Central memory CD8-positive, alpha-beta T cell (primary cell): ENCODE measurements at places on chromosomes 1 and 21.

DNA sequence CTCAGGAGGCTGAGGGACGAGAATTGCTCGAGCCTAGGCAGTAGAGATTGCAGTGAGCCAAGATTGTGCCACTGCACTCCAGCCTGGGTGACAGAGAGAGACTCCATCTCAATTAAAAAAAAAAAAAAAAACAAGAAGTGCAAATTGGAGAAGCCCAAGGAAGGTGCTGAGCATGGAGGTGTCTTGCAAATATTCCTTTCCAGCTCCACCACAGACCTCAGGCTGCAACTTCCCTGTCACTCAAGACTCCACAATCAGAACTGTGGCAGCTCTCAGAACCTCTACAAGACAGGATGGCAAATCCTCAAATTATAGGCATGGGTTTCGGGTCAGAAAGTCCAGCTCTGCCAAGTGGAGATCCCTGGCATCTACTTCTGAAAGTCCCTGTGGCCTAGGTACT, 104.4 kb upstream of the TIAM1 start:
- no peak overlapping the region for H3K4me3 ChIP-seq
- H3K4me1 ChIP-seq = peaks cover 28% of the 10 kb centered on the region
- H3K36me3 ChIP-seq = no peaks in the 10 kb centered on the region

GRCh38 chr1:180247061-180247460, 17.0 kb downstream of the LHX4 start:
- H3K4me1 ChIP-seq = peaks cover 10% of the 10 kb centered on the region
- H3K36me3 ChIP-seq = peaks cover 2% of the 10 kb centered on the region
- no peak overlapping the region for H3K27ac ChIP-seq
- H3K4me3 ChIP-seq = no peak overlapping the region
- peaks cover 56% of the 10 kb centered on the region for H3K27me3 ChIP-seq
- DNase-seq = no peak

DNA sequence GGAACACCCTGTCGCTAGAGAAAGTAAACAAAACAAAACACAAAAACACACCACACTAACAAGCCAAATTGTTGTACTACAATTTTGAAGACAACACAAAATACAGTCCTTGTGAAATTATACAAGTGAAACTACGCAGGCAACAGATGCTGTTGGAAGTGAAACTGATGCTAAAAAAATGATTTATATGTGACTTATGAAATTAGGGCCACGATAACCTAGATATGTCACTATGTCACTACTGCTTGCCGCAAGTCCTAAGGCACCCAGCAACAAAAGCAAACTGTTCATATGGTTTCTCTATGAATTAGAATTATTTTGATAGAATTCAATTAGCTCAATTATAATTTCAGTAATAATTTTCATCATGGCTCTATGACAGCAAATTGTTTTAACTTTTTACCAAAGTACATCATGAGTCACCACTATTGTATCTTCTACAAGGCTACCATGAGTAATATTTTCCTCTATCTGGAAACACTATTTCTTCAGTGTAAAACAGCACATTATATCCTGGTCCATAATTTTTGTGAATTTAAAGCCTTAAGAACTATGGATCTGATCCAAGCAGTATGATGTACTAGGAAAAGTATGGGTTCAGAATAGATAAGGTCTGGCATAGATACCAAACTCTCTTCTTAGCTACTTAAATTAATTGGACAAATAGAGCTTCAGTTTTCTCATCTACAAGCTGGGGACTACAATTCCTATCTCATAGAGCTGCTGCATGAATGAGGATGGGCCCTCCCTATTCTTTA, 216.3 kb downstream of the COL11A1 start:
- DNase-seq = no peak
- no peaks in the 10 kb centered on the region for H3K4me1 ChIP-seq
- no peaks in the 10 kb centered on the region for H3K27me3 ChIP-seq

GRCh38 chr1:110125810-110126209, 13.6 kb downstream of the UBL4B start:
- H3K36me3 ChIP-seq = no peaks in the 10 kb centered on the region
- H3K27ac ChIP-seq = no peak overlapping the region
- H3K4me1 ChIP-seq = peaks cover 2% of the 10 kb centered on the region
- peaks cover 77% of the 10 kb centered on the region for H3K27me3 ChIP-seq
- no peak overlapping the region for H3K4me3 ChIP-seq

GRCh38 chr1:177847843-177848242, 122.0 kb downstream of the SEC16B start:
- H3K27ac ChIP-seq = no peak overlapping the region
- no peak for DNase-seq
- no peak overlapping the region for H3K4me3 ChIP-seq
- H3K27me3 ChIP-seq = no peaks in the 10 kb centered on the region
- H3K36me3 ChIP-seq = no peaks in the 10 kb centered on the region

GRCh38 chr1:87588495-87588894, 259.8 kb downstream of the LMO4 start:
- H3K36me3 ChIP-seq = peaks cover 3% of the 10 kb centered on the region
- no peak overlapping the region for H3K4me3 ChIP-seq
- peaks cover 18% of the 10 kb centered on the region for H3K27me3 ChIP-seq

GRCh38 chr1:113930499-113931161, 1.5 kb downstream of the HIPK1 start:
- peaks cover 44% of the 10 kb centered on the region for H3K36me3 ChIP-seq
- peak overlapping the region; percentile 99 for H3K27ac ChIP-seq
- peak; percentile 80 for DNase-seq
- peaks cover 64% of the 10 kb centered on the region for H3K4me1 ChIP-seq
- no peaks in the 10 kb centered on the region for H3K27me3 ChIP-seq

- no peak overlapping the region for H3K27ac ChIP-seq
- no peaks in the 10 kb centered on the region for H3K27me3 ChIP-seq
- H3K36me3 ChIP-seq = peaks cover 2% of the 10 kb centered on the region
- no peak for DNase-seq
Observed at GRCh38 chr1:86998727-86999126, 84.3 kb downstream of the HS2ST1 start.

DNA sequence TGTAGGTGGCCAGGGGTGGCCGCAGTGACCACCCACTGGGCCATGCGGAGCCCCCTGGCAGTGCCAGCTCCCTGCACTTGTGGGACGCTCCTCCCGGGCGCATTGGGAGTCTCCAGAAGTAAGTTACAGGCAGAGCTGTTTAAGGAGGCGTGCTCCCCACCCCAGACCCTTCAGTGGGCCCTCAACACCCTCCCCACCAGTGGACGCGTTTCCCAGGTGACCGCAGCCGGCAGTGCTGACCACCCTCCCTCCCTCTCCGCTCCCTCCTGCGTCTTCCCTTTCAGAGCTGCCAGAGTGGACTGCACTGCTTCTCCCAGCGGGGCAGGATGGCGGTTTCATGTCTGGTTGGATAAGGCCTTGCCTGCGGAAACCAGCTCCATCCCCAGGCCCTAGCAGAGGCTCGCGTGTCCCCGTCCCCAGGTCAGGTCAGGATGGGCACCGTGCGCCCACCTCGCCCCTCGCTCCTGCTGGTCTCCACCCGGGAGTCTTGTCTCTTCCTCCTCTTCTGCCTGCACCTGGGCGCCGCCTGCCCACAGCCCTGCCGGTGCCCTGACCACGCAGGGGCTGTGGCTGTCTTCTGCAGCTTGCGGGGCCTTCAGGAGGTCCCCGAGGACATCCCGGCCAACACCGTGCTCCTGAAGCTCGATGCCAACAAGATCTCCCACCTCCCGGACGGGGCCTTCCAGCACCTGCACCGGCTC, 1.1 kb downstream of the LRRC3 start:
- peaks cover 4% of the 10 kb centered on the region for H3K36me3 ChIP-seq
- DNase-seq = no peak
- H3K4me1 ChIP-seq = no peaks in the 10 kb centered on the region

- no peaks in the 10 kb centered on the region for H3K36me3 ChIP-seq
- H3K27ac ChIP-seq = no peak overlapping the region
- H3K4me3 ChIP-seq = no peak overlapping the region
- no peaks in the 10 kb centered on the region for H3K4me1 ChIP-seq
Observed at GRCh38 chr1:192735298-192735915, 73.4 kb upstream of the RGS2 start.

DNA sequence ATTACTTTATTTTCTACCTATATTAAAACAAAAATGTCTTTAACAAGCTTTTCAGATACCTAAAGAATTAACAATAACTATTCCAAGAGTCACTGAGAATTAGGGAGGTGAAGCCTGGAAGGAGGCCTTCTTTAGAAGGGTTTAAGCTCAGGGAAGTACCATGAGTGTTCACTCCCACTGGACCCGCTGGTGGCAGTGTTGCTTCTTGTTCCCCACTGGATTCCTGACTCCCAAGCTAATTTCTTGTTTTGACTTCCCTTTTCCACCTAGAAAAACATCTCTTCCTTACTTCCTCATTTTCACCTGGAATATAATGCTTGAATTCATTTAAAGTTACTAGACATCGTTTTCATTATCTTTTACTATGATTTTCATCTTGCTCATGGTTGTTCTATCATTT, 264.2 kb downstream of the HMCN1 start:
- H3K27ac ChIP-seq = no peak overlapping the region
- H3K36me3 ChIP-seq = no peaks in the 10 kb centered on the region
- DNase-seq = no peak
- peaks cover 11% of the 10 kb centered on the region for H3K27me3 ChIP-seq
- no peak overlapping the region for H3K4me3 ChIP-seq

DNA sequence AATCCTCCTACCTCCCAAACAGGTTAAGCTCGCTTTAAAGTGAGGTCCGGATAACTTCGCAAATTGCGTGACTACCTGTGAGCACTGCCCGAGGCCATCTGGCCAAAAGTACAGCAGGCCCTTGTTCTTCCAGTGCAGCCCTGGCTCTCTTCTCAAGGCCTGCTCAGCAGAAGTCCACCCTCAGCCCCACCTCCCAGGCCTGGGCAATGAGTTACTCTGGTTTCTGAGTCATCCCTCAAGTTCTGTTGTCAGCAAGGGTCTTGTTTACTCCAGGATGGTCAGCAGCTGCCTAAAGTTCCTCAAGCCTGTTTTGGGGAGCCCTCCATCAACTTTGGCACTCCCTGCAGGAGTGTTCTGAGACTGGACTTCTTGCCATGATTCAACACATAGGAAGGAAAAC, 101.7 kb downstream of the BCAR3 start:
- H3K4me3 ChIP-seq = no peak overlapping the region
- no peaks in the 10 kb centered on the region for H3K27me3 ChIP-seq
- peaks cover 4% of the 10 kb centered on the region for H3K36me3 ChIP-seq
- no peak overlapping the region for H3K27ac ChIP-seq
- no peaks in the 10 kb centered on the region for H3K4me1 ChIP-seq

- DNase-seq = no peak
- H3K27me3 ChIP-seq = no peaks in the 10 kb centered on the region
- peaks cover 25% of the 10 kb centered on the region for H3K4me1 ChIP-seq
Observed at GRCh38 chr1:8879922-8880676, 1.6 kb upstream of the ENO1 start.

DNA sequence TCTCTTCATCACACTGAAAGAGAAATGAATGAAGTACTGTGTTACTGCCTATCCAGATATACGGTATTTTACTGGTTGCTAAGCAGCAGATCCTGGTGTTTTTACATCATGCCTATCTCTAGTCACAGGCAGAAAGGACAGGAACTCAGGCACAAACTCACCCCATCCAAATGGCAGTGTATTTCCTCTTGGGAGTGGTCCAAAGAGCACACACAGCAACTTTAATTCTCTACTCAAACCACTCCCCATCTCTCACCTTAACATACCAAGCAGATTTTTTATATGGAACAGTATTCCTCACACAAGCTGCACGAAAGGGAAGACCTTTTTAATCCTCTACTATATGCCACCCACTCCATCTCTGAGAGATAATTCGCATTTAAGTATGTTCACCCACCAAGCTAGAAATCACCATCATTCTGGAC, 27.3 kb downstream of the EIF4G3 start:
- no peak overlapping the region for H3K4me3 ChIP-seq
- H3K27me3 ChIP-seq = no peaks in the 10 kb centered on the region
- peak overlapping the region; percentile 2 for H3K27ac ChIP-seq
- no peak for DNase-seq
- H3K4me1 ChIP-seq = no peaks in the 10 kb centered on the region

DNA sequence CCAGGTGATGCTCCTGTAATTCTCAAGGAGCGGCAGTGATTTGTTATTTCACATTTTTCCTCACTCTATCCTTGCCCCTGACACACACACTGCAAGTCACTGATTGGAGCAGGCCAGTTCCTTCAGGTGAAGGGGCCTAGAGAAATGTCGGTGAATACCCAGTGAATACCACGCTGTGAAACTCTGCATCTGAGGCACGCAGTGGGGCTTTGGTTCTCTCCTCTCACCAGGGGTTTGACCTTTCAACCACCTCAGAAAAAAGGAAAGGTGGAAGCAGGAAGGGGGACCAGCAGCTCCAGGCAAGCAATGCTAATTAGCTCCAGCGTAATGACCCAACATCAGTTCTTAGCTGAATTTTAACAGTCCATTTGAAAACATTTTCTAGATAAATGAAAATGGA, 532 bp upstream of the FAM177B start:
- H3K4me1 ChIP-seq = no peaks in the 10 kb centered on the region
- DNase-seq = no peak
- H3K27ac ChIP-seq = no peak overlapping the region

DNA sequence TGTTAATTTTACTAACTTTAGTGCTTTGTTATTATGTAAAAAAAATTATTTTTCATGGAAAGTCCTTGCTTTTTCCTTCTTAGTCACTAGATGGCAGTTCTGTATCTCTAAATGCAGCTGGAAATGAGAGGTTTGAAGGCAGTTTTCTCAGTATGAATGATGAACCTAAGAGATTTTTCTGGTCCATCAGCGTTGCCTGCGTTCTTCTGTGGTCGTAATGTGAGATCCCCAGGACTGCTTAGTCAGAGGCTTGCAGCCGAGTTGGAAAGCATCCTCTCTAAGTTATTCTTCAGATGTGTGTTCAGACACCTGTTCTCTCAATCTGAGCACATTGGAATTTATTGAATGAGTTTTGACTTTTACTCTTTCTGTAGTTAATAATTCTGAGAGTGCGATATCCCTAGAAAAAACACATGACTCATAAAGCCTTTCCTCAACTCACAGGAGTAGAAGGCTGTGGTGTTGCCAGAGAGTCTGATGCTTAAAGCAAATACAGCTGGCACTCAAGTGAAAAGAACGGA, 99.3 kb downstream of the FMN2 start:
- H3K27me3 ChIP-seq = no peaks in the 10 kb centered on the region
- no peak overlapping the region for H3K4me3 ChIP-seq
- H3K4me1 ChIP-seq = no peaks in the 10 kb centered on the region

- H3K36me3 ChIP-seq = peaks cover 12% of the 10 kb centered on the region
- H3K4me1 ChIP-seq = peaks cover 42% of the 10 kb centered on the region
- no peak overlapping the region for H3K27ac ChIP-seq
- DNase-seq = no peak
- no peak overlapping the region for H3K4me3 ChIP-seq
Observed at GRCh38 chr21:43935711-43936110, 70.7 kb downstream of the AGPAT3 start.

DNA sequence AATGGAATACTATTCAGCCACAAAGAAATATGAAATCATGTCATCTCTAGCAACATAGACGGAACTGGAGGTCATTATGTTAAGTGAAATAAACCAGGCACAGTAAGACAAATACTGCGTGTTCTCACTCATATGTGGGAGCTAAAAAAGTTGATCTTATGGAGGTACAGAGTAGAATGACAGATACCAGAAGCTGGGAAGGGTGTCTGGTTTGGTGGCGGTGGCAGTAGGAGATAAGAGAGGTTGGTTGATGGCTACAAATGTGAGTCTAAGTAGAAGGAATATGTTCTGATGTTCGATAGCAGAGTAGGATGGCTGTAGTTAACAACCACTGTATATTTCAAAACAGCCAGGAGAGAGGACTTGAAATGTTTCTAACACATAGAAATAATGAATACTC, 121.6 kb downstream of the PLPPR4 start:
- no peak overlapping the region for H3K4me3 ChIP-seq
- H3K36me3 ChIP-seq = no peaks in the 10 kb centered on the region
- H3K27me3 ChIP-seq = no peaks in the 10 kb centered on the region
- DNase-seq = no peak
- no peak overlapping the region for H3K27ac ChIP-seq
